ENCODE measurements at places on chromosomes 2 and 18. TPM values are rescaled to one million over a fixed set of nuclear protein-coding genes. Genes with fewer than 3 reads are reported as not detected.

DNA sequence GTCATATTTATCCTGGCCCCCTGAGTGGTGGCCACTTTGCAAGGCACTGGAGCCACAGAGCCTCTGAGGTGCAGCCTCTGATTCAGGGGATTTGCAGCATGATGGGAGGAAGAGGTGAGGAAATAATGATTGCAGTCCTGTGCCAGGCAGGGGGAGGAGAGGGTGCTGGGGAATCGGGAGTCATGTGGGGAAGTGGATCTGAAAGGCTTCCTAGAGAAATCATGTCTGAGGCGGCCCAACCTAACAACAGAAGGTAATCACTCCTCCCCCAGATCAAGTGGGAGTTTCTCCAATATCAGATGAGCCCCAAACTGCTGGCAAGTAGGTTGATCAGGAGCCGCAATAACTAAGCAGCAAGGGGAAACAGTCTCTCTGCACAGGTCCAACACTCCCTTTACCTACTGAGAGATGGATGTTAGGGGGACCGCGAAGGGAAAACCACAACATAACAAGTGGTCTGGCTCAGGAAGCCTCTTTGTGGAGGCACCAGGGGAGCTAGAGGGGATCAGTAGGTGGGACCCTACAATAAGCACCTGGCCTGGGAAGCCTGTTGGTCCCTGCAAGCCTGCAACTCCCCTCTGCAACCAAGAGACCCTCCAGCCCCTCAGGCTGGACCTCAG, 71.8 kb upstream of the NPAS2 start:
- DNase-seq = no peak

- DNase-seq = peak; percentile 23
Observed at GRCh38 chr2:160836755-160837154, 323.5 kb upstream of the TANK start.

DNA sequence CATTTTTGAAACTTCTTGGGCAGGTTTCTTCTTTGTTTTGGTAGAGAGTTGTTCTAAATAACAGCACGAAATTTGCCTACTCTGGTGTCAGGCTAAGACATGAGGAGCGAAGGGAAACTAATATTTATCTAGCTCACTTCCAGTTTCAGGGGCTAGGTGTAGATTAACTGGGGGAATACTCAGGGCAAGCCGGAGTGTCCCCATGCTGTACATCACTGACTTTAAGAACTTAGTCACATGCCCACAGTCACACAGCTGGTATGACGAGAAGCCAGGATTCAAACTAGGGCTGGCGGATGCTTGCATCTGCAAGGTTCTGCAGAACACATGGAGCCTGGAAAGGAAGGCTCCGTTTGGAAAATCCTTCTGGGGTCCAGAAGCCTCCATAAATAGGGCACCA, 133.3 kb downstream of the ALPK2 start:
- DNase-seq = no peak

DNA sequence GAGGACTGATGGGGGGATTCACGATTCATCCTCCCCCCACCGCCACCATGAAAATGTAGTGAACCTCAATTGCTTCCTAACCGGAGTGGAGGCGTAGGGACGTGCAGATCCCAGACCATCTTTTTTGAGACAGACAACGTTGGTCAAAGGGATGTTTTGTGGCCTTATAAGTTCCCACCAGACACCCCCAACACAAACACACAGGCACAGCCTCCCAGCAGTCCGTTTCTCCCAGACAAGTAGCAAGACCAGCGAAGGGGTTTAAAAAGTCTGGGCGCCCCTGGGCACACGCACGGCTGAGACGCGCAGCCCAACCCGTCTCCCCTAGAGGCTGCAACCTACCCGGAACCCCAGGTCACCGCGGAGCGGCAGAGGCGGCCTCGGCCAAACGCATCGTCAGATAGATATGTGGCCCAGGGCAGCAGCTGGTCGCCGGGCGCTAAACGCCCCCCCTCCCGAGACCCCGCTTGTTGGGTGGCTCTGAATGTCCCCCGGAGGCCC, 1.3 kb downstream of the GBX2 start:
- DNase-seq = no peak

GRCh38 chr2:218263817-218264641, 3.2 kb downstream of the GPBAR1 start:
- DNase-seq = peak; percentile 66

- DNase-seq = no peak
Observed at GRCh38 chr2:70440621-70441020, 113.0 kb downstream of the TGFA start.

- no peak for DNase-seq
Observed at GRCh38 chr18:24721388-24721787, 261.0 kb downstream of the HRH4 start.

- peak; percentile 18 for DNase-seq
Observed at GRCh38 chr2:105328281-105329196, 996 bp downstream of the TGFBRAP1 start.

DNA sequence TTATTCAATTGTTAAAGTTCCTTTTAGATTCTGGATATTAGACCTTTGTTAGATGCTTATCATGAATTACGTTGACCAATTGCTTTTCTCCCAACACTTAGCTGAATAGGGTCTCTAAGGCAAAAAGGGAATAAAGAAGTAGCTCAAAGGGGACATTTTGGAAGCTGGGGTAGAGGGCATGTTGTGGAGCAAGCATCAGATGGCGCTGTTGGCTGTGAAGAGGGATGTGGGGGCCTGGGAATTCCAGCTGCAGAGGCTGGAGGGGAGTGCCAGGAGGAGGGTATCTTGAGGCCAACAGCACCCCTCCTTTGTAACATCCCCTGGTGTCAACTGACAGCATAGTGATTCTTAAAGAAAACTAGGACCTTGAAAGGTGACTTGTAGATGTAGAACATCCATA, 198.2 kb downstream of the ADCYAP1 start:
- no peak for DNase-seq

- no peak for DNase-seq
Observed at GRCh38 chr18:61398961-61399705, 65.9 kb downstream of the CDH20 start.

- DNase-seq = no peak
Observed at GRCh38 chr2:159149747-159150146, 136.8 kb downstream of the WDSUB1 start.

DNA sequence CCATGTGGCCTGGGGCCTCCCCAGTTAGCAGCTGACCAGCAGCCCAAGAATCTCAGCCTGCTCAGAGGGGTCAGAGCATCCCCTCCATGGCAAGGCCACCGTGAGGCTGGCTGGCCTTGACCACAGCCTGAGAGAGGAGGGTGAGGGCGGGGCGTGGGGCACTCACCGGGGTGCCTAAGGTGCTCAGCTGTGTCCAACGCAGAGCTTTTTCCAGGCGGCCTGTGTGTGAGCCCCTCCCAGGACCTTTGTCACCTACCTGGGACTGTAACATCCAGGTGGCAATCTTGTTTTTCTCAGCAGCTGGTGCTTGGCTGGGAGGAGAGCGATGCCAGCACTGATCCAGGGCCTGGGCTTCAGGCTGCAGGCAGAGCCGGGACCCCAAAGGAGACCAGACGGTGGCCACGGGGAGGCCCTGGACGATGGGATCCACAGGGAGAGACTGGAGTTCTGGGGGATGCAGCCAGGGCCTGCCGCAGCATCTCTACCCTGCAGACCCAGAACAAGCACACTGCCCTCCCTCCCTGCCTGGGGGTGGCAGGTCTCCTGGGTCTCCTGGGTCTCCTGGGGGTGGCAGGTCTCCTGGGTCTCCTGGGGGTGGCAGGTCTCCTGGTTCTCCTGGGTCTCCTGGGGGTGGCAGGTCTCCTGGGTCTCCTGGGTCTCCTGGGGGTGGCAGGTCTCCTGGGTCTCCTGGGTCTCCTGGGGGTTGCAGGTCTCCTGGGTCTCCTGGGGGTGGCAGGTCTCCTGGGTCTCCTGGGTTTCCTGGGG, 12.3 kb downstream of the SNED1 start:
- DNase-seq = no peak

GRCh38 chr2:15813481-15814266, 126.7 kb upstream of the MYCN start:
- DNase-seq = no peak

DNA sequence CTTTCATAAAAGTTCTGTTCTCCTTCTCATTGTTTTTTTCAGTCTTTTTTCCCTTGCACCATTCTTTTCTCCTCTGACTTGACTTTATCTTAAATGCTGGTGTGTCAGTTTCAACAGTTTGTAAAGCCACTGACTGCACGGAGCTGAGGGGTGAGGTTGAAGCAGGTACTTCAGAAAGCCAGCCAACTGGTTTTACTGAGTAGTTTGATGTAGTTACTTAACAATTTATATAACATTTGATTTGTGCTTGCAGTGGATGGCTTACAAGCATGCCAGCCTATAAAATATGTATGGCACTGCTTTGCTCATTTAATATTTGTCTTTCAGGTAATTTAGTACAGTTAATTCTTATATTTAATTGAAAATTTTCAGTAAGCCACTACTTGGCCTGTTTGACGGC, 55.4 kb downstream of the FAM171B start:
- no peak for DNase-seq

- DNase-seq = no peak
Observed at GRCh38 chr2:119609337-119609736, 65.1 kb downstream of the CFAP221 start.

DNA sequence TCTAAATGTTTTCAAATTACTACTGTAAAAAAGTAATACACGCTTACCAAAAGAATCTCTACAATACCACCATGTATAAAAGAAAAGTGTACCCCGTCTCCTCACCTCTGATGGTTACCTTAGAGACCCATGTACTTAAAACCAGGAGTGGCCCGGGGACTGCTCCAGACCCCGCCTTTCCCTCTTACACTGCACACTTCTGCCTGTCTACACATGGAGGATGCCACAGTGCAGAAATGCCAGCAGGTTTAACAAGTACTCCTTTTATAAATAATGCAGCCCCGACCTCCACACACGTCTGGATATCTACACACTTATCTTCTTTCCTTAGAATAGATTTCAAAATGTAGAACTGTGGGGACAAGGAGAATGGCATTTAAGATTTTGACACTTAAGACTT, 5.3 kb downstream of the HDAC4 start:
- DNase-seq = no peak

- no peak for DNase-seq
Observed at GRCh38 chr2:46984642-46985476, 69.3 kb upstream of the MCFD2 start.

DNA sequence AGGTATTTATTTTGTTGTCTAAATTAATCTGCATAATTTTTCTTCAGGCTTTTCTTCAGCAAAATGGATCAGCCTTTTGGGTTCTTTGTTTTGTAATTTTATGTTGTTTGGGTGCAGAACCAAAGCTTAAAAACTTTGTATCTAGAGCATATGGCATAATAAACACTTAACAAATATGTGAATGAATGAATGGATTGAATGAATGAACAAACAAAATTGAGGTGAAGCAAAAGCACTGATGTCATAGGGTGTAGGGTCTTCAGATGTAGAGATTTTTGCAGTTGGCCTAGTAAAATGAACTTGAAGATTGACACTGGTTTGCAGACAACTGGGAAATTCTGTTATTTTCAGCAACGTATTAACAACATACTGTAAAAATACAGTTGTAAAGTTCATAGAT, 17.3 kb downstream of the VAPA start:
- DNase-seq = no peak

- no peak for DNase-seq
Observed at GRCh38 chr2:219331560-219332213, 857 bp downstream of the RESP18 start.

Gene INHBB
- 0.19 TPM for polyA plus RNA-seq

Gene TEKT4
- not detected for polyA plus RNA-seq

Gene XPO1
- 142 TPM for polyA plus RNA-seq

Gene KATNAL2
- 2.3 TPM for polyA plus RNA-seq

Gene NPHP1
- 3.9 TPM for polyA plus RNA-seq

Gene FAM237A
- not detected for polyA plus RNA-seq

Gene BABAM2
- 32.0 TPM for polyA plus RNA-seq

Gene CNOT9
- 37.8 TPM for polyA plus RNA-seq

Gene STEAP3
- polyA plus RNA-seq = 1.4 TPM

Gene SPATA3
- polyA plus RNA-seq = not detected

Gene CFAP65
- 3.4 TPM for polyA plus RNA-seq

Gene ABHD3
- 40.5 TPM for polyA plus RNA-seq

Measured in large intestine (tissue), 12 donors.